ENCODE measurements at places on chromosomes 12 and 14. TPM values are rescaled to one million over a fixed set of nuclear protein-coding genes. Genes with fewer than 3 reads are reported as not detected.

DNA sequence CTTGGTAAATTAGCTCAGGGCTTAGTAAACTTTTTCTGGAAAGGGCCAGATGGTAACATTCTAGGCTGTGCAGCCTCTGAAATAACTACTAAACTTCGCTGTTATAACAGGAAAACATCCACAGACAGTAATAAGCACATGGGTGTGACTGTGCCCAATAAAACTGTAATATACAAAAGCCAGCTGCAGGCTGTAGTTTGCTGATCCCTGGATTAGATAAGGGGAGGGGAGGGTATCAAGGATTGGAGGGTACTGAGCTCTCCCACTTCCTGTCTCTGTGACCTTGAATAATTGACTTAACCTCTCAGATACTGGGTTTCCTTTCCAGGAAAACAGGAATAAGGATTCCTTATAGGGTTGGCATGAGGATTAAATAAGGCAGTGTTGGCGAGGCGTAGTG is 81.2 kb downstream of the CCDC60 start:
- H3K27ac ChIP-seq = no peak overlapping the region
- H3K27me3 ChIP-seq = no peaks in the 10 kb centered on the region
- H3K4me1 ChIP-seq = no peaks in the 10 kb centered on the region
- no peaks in the 10 kb centered on the region for H3K36me3 ChIP-seq

GRCh38 chr12:6553051-6553868 is 2.6 kb downstream of the IFFO1 start:
- peak overlapping the region; percentile 91 for H3K27ac ChIP-seq
- peaks cover 89% of the 10 kb centered on the region for H3K4me1 ChIP-seq
- peak overlapping the region; percentile 62 for H3K4me3 ChIP-seq
- peaks cover 9% of the 10 kb centered on the region for H3K36me3 ChIP-seq
- DNase-seq = peak; percentile 49
- H3K27me3 ChIP-seq = no peaks in the 10 kb centered on the region

DNA sequence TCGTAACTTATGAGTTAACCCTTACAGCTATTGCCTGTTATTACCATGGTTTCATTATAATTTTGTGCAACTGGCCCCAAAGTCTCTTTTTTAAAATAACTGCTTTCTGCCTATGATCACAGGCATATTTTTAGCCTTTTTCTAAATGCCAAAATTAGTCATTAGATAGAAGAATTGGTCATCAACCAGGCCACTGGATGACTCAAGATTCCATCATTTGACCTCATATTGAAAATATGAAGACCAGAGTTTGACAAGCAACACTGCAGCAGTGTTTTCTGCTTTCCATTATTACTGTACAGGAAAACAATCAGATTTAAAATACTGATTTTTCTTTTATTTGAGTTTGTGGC is 54.7 kb upstream of the OTOGL start:
- no peak for DNase-seq
- no peak overlapping the region for H3K4me3 ChIP-seq
- H3K36me3 ChIP-seq = no peaks in the 10 kb centered on the region
- H3K27ac ChIP-seq = no peak overlapping the region
- peaks cover 8% of the 10 kb centered on the region for H3K4me1 ChIP-seq

- DNase-seq = no peak
- no peak overlapping the region for H3K4me3 ChIP-seq
- no peaks in the 10 kb centered on the region for H3K27me3 ChIP-seq
- no peak overlapping the region for H3K27ac ChIP-seq
These were observed 30.9 kb downstream of the LRTM2 start for GRCh38 chr12:1851151-1851701.

- no peaks in the 10 kb centered on the region for H3K27me3 ChIP-seq
- no peaks in the 10 kb centered on the region for H3K36me3 ChIP-seq
- DNase-seq = no peak
- no peak overlapping the region for H3K4me3 ChIP-seq
- no peaks in the 10 kb centered on the region for H3K4me1 ChIP-seq
These were observed 151.5 kb upstream of the PARP11 start for GRCh38 chr12:4024701-4025100.

The SERPINA4 gene
- not detected for total RNA-seq

GRCh38 chr12:45725631-45726602 is 3.6 kb upstream of the ARID2 start:
- no peaks in the 10 kb centered on the region for H3K27me3 ChIP-seq
- peak overlapping the region; percentile 87 for H3K4me3 ChIP-seq
- H3K36me3 ChIP-seq = no peaks in the 10 kb centered on the region
- H3K27ac ChIP-seq = peak overlapping the region; percentile 99
- H3K4me1 ChIP-seq = peaks cover 46% of the 10 kb centered on the region

DNA sequence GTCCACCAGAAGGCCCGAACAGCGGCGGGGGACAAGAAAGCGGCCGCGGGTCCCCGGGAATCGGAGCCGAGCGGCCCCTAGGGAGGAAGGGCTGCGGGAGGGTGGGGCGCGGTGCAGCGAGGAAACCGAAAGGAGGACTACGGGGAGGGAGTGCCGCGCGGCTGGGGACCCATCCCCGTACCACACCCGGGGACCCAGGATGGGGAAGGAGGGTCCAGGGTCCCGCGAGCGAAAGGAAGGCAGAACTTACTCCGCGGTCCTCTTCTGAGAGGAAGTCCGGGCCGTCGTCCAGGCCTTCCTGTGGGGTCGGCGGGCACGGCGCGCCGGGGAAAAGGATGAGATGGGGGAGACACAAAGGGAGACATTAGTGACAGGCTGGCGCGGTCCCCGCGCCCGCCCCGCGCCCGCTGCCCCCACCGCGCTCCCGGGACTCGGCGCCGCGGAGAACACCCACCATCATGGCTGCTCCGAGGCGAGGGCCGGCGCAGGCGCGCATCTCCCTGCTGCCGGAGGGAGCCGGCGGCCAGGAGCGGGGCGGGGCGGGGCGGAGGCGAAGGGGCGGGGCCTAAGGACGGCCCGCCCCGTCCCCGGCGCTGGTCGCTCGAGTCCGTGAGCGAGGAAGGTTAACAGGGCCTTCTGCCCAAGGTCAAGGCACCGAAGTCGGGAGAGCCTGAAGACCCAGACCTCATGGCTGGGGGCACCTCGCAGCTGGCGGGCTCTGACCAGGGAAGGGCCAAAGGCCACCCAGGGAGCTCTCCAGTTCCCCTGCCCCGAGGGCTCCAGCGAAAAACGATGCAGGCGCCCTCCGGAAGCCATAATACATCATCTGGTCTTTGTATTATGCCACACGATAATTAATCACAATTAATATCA is at the start of gene SNX6:
TSS of gene SNX6 (minus strand) at position 492 of the 873 bp plus-strand sequence. CDS start at position 460, 32 bp downstream.
- H3K4me1 ChIP-seq = peaks cover 34% of the 10 kb centered on the region
- H3K27me3 ChIP-seq = no peaks in the 10 kb centered on the region
- H3K36me3 ChIP-seq = no peaks in the 10 kb centered on the region
- peak within 1 kb of the TSS; percentile 98 for H3K27ac ChIP-seq
- H3K4me3 ChIP-seq = peak within 1 kb of the TSS; percentile 96

DNA sequence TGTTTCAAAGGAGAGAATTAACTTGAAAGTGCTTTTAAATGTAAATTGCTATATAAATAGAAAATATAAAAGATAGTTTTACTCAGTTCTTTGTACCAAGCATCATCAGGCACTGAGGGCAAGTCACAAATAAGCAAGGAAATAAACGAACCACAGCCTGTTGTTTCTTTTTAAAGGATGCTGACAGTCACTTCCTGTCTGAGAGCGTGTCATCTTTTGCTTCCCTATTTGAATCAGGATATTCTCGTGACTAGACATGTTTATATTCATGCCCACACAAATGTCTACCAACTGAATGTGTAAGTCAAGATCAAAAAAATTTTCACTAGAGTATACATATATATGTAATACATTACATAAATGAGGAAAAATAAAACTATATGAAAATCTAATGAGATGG is 31.4 kb upstream of the SLC2A13 start:
- H3K27me3 ChIP-seq = no peaks in the 10 kb centered on the region
- H3K27ac ChIP-seq = no peak overlapping the region
- no peaks in the 10 kb centered on the region for H3K4me1 ChIP-seq
- no peak overlapping the region for H3K4me3 ChIP-seq
- DNase-seq = no peak

GRCh38 chr14:76867516-76868453 is 41.6 kb downstream of the LRRC74A start:
- H3K36me3 ChIP-seq = no peaks in the 10 kb centered on the region
- H3K4me3 ChIP-seq = no peak overlapping the region
- no peak overlapping the region for H3K27ac ChIP-seq
- DNase-seq = no peak
- no peaks in the 10 kb centered on the region for H3K27me3 ChIP-seq

- H3K4me1 ChIP-seq = no peaks in the 10 kb centered on the region
- H3K36me3 ChIP-seq = no peaks in the 10 kb centered on the region
- H3K27me3 ChIP-seq = no peaks in the 10 kb centered on the region
- H3K27ac ChIP-seq = no peak overlapping the region
- no peak overlapping the region for H3K4me3 ChIP-seq
These were observed 8.0 kb upstream of the WDR20 start for GRCh38 chr14:102131741-102132140.

DNA sequence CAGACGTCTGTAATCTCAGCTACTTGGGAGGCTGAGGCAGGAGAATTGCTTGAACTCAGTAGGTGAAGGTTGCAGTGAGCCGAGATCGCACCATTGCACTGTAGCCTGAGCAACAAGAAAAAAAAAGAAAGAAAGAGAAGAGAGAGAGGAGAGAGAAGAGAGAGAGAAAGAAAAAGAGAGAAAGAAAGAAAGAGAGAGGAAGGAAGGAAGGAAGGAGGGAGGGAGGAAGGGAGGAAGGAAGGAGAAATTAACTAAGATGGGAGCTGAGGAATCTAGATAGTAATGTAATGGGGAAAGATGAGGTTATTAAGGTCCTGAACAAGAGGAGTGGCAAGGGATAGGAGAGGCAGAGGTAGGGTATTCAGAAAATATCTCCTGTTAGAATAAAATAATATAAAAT is 17.4 kb upstream of the SGPP1 start:
- H3K27ac ChIP-seq = no peak overlapping the region
- no peak overlapping the region for H3K4me3 ChIP-seq
- H3K4me1 ChIP-seq = no peaks in the 10 kb centered on the region
- H3K36me3 ChIP-seq = no peaks in the 10 kb centered on the region
- DNase-seq = no peak
- H3K27me3 ChIP-seq = no peaks in the 10 kb centered on the region

The WDR89 gene
- total RNA-seq = 7.7 TPM

DNA sequence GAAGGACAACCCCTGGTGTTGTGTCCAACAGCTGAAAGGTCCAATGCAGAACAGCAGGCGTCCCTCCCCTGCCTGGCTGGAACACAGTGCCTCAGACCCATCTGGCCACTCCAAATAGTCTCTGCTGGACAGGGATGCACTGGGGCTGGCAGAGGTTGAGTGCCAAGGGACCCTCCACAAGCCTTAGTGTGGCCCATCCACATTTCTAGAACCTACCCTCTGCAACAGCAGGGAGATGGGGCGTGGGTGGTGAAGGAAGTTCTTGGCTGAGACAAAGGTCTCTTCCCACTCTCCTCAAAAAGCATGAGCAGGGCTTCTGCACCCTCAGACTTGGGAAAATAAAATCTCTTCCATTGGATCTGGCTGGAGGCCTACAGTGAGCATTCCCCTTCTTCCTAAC is 36.5 kb downstream of the LTBP2 start:
- H3K4me3 ChIP-seq = no peak overlapping the region
- H3K27me3 ChIP-seq = no peaks in the 10 kb centered on the region
- no peaks in the 10 kb centered on the region for H3K36me3 ChIP-seq
- H3K4me1 ChIP-seq = peaks cover 27% of the 10 kb centered on the region
- DNase-seq = no peak

- peaks cover 20% of the 10 kb centered on the region for H3K27me3 ChIP-seq
- no peak for DNase-seq
- no peaks in the 10 kb centered on the region for H3K36me3 ChIP-seq
- no peak overlapping the region for H3K27ac ChIP-seq
- H3K4me3 ChIP-seq = no peak overlapping the region
- no peaks in the 10 kb centered on the region for H3K4me1 ChIP-seq
These were observed 180.0 kb upstream of the PRMT8 start for GRCh38 chr12:3311027-3311402.

DNA sequence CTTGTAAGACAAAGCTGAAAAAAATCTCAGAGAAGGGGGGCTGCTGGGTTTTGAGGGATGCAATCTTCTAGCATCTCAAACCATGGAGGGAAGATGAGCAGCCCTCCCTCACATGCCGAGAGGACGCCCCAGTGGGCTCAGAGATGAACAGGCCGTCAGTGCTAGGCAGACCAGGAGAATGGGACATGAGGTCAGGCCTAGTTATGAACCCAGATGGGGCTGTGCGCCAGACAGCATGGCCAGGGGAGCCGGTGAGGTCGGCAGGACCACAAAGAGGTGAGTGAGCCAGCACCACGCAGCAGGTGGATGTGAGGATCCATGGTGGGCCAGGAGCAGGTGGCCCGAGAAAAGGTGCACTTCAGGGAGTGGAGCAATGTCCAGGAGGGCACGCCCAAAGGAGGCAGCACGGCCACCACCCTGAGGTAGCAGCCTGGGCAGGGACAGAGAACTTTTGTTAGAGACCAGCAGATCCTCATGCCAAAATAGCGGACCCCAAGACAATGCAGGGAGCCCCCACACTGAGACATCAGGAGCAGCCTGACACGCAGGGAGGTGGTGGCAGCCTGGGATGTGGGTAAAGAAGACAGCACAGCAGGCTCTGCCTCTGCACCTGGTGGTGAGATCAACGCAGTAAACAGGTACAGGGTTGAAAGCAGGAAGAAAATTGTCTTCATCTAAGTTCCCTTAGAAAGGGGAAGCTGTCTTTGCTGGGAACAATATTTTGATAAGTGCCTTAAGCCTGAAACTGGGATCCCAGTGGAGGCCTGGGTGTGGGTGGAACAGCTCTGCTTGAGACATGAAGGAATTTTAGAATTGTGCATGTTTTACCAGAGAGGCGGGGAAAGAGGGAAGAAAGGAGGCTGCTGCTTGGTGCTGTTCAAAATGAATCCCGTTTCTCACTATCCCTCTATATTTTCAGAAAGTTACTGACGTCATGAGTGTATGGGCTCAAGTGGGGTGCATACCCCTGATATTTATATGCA is 17.8 kb upstream of the MCRS1 start:
- no peak for DNase-seq
- no peaks in the 10 kb centered on the region for H3K36me3 ChIP-seq
- H3K4me3 ChIP-seq = no peak overlapping the region
- H3K27ac ChIP-seq = no peak overlapping the region

The TPPP2 gene
- total RNA-seq = not detected

All from tibial nerve (tissue), 4 donors.